ENCODE measurements at places on chromosomes 1 and 21.
A peak's percentile ranks its signal among the peaks of the same experiment; 100 is the strongest.

DNA sequence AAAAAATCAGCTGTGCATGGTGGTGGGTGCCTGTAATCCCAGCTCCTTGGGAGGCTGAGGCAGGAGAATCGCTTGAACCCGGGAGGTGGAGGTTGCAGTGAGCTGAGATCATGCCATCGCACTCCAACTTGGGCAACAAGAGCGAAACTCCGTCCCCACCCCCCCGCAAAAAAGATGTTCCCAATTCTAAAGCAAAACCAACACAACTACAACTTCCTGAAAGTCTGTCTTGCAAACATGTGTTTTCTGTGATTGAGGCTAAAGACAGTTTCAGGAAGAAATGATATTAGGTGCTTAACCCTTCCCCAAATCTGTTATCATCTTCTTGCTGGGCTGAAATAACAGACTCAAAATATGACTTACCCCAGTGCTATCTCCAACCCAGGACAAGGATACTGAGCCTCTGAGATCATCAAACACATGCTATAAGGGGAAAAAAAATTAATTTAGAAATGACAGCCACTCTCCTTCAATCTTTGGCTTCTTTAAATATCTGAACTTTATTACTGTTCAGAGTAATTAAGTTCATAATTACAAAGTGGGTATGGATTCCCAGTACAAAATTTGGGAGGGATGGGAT, 28.5 kb downstream of the SORT1 start:
- DNase-seq = no peak

DNA sequence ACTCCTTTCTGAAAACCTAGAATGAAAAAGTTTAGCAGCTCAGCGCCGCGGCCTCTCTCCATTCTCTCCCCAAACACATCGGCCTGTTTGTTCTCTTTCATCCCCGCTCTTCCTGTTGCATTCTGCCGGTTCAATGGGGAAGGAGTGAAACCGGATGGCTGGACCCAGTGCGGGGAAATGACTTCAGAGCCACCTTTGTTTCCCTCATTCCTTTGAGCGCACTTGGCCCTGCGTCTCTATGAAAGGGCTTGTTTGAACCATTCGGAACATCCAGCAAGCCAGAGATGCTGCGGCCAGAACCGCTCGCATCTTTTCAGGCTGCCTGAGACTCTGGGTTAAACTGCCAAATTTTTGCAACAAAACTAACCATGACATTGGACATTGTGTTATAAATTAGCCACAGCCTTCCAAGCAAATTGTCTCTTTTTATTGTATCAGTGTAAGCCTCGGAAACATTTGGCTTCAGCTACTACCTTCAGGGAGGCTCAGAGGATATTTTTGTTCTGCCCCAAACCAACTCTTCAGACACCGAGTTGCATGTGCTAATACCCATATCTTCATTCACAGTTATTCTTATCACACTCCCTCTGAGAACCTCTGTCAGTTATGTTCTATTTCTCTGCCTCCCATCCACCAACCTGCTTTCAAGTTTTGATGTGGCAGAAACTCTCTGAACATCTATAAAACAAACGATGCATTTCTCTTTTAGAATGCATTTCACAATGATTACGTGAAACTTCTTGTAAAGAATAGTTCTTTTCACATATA, 5.1 kb upstream of the OLIG1 start:
- no peak for DNase-seq

DNA sequence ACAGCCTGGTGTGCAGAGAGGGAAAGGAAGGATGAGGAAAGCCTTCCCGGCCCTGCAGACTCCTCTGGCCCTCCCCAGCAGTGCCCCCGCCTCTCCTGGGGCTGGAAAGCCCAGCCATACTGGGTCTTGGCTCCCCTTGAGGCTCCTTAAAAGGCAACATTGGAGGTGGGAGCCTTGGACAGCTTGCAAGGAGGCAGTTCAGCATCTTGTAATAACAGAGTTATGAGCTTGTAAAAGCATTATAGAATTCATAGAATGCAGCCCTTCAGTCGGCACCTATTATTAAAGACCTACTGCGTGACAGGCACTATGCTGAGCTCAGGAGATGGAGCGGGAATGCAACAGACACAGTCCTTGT, 4.2 kb downstream of the TINAGL1 start:
- DNase-seq = no peak

GRCh38 chr1:200862713-200863415, 9.9 kb upstream of the GPR25 start:
- DNase-seq = no peak

DNA sequence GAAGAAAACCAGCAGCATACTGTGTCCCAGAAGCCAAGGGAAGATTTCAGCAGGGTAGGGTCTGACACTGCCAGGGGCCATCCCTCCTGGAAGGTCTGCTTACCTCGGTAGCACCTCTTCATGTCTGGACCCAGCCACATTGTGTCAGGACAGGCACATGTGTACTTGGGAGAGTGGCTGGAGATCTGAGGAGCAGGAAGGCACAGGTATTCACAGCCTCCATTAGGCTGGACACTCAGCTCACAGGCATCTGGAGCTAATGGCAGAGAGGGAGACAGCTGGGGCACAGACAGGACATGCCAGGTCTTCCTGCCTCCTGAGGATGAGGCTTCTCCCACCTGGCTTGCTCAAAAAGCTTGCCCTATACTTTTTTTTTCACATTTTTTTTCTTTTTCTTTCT, 19.9 kb upstream of the MAGOH start:
- no peak for DNase-seq

DNA sequence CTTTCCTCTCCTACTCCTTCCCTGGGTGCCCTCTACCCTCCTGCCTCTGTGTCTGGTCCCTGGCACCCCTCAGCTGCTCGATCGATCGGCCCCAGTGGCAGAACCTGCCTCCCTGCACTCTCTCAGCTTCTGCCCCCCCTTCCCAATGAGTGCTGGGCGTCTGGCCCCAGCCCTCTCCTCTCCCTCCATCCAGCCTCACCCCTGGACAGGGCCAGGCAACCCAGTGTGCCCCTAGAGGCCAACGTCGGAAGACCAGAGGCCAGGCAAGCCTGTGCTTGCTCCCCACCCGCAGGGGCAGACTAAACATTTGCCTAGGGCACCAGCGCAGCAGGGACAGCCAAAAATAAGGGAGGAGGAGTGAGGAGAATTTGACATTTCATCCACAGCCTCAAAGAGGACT, 43.5 kb downstream of the LGR6 start:
- DNase-seq = peak; percentile 49

DNA sequence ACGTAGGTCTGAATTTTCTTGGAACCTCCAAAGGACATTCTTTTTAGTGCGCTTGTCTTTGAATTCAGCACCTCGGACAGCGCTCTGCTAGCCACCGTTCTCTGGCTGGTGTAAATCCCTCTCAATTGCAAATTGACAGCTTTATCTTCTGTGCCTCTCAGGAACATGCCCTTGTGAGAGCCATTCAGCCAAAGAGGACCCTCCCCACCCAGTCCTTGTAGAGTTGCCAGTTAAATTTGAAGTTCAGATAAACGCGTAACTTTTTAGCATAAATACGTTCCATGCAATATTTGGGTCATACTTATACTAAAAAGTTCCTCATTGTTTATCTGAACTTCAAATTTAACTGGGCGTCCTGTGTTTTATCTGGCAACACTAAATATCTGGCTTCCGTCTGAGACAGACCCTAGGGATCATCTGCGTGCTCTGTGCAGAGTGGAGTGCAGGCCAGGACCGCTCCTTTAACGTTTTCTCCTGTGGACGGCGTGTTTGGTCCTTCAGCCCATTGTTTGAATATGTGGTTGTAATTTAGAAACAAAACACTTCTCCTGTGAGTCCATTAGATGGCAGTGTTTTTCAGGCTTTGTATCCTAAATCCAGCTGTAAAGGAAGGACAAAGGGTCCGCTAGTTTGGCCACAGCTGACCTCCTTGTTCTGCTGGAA, 7.0 kb downstream of the KCNAB2 start:
- peak; percentile 49 for DNase-seq

DNA sequence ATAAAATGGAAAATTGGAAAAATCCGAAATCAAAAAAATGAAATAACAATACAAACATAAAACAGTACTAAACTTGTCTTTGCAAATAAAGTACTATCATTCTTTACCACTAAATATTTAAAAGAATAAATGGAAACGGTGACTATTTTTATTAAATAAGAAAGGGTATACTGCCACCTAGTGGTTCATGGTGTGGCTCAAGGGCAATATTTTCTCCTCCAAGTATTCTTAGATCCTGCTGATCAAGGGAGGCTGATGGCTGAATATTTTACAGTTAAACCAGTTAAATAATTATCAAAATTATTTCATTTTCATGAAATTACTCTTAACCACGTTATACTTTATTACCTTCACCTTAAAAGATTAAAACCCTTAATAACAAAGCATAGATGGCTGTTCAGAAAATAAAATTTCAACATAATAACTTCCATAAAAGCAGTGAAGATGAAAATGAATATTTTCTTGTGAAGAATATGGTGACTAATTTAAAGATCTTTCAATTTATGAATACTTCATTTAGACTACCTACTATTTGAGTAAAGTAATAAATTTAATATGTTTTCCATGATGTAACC, 1793.9 kb downstream of the NCAM2 start:
- no peak for DNase-seq

DNA sequence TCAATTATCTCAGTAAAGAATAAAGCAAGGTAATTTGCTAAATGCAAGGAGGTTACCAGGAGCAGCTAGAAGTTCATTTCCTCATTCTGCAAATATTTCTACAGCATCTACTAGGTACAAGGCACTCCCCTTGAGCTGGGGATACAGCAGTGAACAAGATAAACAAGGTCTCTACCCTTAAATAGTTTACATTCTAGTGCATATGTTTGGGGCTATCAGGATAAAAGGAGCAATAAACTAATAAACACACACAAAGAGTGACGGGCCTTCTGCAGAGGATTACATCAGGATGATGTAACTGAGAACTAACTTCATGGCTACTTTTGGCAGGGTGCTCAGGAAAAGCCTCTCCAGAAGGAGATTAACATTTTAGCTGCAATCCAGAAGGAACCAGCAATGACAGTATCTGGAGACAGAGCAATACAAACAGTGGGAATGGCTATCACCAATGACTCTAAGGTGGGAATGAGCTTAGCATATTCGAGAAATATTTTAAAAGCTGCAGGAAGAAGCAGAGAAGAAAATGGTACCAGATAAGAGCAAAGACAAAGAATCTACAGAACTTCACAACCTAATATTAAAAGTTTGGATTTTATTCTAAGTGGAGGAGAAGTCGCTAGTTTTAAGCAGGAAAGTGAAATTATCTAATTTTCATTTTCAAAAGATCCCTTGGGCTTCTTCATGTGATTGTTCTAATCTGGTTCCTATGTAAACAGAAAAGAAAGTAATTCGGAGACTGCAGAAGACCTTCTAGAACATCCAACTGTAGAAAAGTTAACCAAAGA, 25.8 kb downstream of the TP53BP2 start:
- DNase-seq = no peak

GRCh38 chr1:231364192-231364591, 26.1 kb downstream of the SPRTN start:
- DNase-seq = no peak

DNA sequence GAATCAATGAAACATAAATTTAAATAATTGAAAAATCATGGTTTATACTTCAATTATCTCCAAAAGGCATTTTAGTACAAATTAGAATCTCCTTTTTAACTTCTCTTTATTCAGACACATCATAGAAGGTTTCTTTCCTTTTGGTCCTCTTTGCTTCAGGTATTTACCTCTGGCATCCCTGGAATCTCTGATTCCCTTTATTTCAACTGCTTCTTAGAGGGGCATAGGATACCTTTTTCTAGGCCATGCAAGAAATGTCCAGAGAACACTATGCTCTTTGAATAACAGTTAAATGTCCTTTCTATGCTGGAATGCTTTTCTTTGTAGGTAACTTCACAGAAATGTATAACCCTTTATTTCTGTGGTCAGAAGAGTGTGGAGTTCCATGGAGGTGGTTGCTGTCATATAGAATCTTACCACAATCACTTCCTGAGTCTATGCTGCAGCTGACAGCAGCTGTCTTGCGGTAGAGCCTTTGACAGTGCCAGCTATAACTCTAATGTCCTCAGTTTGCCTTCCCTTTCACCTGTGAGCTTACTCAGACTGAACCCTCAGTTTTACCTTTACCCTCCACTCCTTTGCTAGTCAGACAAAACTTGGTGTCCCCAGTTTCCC, 8.6 kb downstream of the LAMC2 start:
- DNase-seq = no peak

DNA sequence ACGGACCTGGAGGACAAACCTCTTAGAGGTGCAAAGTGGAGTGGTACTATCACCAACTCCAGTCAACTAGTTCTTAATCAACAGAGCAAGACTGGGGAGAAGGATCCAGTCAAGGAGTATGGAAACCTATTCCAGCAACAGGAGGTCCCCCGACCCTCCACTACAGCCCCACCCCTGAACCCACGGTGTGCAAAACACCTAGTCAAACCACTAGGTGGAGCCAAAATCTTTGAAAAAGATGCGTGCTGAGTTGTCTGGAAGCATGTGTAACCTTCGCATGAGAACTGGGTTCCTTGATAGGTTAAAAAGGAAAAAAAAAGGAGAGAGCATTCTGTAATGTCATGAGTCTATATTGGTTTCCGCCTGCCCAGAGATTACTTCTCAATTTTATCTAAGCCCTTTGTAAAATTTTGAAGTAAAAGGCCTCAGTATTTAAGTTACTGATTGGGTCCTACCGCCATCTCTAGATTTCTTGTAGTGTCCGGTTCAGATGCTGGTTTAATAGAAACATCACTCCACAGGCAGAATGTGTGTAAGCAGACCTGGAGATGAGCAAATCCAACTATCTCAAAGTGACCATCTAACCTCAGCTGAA, 81.9 kb upstream of the HAO2 start:
- no peak for DNase-seq

DNA sequence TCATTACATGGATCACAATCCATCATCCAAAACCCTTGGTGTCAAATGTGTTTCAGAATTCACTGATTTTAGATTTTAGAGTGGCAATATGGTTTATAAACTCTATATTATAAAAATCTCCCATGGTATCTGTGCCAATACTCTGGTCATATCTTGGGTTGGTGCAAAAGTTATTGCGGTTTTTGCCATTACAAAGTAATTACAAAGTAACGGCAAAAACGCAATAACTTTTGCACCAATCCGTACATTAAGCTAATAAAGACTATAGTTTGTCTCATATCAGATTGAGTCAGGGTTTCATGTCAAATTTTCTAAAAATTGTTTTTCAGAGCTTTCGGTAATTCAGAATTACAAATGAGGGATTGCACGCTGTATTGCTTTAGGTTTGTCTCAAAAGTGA, 23.4 kb upstream of the NTMT2 start:
- no peak for DNase-seq

GRCh38 chr1:150109586-150109985, 40.1 kb upstream of the PLEKHO1 start:
- DNase-seq = no peak

GRCh38 chr1:100461222-100461621, 76.7 kb upstream of the GPR88 start:
- DNase-seq = no peak

GRCh38 chr1:117681093-117681900, 75.4 kb downstream of the TENT5C start:
- DNase-seq = no peak

- DNase-seq = peak; percentile 72
These were observed 111.8 kb downstream of the PLXNA2 start for GRCh38 chr1:208132287-208132882.

DNA sequence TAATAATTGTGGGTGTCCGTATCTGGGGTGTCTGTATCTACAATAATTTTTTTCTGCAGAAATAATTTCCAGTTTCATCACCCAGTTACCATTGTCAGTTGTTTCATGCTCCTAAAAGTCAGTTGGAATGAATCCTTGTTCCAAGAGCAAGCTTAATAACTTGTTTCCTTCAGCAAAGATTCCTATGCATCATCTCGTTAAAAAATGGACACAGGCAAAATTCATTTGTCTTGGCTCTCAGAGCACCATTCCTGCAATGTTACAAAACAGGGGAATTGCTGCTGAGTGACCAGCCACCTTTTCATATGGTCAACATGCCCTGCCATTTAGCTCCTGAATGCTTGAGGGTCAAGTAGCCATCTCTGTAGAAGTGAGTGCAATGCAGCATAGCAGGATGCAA, 393.4 kb downstream of the KCNT2 start:
- no peak for DNase-seq
